ENCODE measurements at places on chromosomes 4 and X.

DNA sequence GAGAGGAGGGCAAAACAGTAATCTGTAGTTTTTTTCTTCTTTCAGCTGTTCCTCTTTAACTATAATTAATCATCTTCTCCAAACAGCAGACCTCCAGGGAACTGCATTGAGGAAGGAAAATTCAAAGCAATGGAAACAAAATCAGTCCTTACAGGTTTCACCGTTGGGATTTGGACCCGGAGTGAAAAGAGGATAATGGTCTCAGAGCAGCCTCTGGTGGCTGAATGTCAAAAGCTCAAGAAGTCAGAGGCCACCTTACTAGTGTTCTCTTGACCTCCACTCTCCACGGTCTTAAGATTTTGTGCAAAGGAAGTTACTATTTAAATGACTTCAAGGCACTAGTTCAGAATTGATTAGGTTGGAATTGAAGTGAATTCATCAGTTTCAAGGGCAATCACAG, 16.0 kb upstream of the MID1 start:
- no peak for DNase-seq

- peak; percentile 30 for DNase-seq
Measured at GRCh38 chrX:1205681-1206611, 6.5 kb downstream of the CRLF2 start.

- no peak for DNase-seq
Measured at GRCh38 chrX:124223524-124223923, 108.9 kb upstream of the TEX13D start.

- DNase-seq, result no peak
Measured at GRCh38 chrX:122026665-122027064, 979.3 kb downstream of the GLUD2 start.

DNA sequence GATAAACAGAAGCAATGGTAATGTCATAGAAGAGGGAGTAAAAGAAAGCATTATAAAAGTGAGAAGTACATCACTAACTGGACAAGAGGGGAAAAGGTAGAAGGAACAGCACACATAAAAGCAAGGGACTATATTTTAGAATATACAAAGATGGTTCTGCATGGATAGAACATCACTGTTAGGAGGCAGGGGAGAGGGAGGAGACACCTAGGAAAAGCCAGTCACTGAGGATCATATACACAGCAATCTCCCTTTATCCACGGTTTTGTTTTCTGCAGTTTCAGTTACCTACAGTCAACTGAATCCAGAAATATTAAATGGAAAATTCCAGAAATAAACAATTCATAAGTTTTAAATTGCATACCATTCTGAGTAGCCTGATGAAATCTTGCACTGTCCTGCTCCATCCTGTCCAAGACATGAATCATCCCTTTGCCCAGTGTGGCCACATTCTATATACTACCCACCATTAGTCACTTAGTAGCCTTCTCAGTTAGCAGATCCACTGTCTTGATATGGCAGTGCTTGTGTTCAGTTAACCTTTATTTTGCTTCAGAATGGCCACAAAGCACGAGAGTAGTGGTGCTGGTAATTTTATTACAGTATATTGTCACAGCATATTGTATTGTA, 74.2 kb downstream of the PPA2 start:
- DNase-seq, result no peak

- DNase-seq, result no peak
Measured at GRCh38 chr4:184471881-184472613, 2.3 kb downstream of the IRF2 start.

- no peak for DNase-seq
Measured at GRCh38 chr4:182062936-182063335, 180.3 kb upstream of the TENM3 start.

- DNase-seq, result no peak
Measured at GRCh38 chr4:123353656-123354055, 42.9 kb upstream of the SPRY1 start.

DNA sequence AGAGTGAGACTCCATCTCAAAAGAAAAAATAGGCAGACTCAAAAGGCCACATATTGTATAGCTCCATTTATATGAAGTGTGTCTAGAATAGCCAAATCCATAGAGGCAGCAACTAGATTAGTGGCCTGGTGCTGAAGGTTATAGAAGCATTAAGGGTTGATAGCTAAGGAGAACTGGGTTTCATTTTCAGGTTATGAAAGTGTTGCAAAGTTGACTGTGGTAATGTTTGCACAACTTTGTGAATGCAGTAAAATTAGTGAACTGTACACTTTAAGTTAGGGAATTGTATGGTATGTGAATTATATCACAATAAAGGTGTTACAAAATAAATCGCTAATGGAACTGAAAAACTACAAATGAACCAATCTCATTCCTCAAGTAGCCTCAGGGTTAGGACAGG, 28.3 kb downstream of the TXLNG start:
- no peak for DNase-seq

DNA sequence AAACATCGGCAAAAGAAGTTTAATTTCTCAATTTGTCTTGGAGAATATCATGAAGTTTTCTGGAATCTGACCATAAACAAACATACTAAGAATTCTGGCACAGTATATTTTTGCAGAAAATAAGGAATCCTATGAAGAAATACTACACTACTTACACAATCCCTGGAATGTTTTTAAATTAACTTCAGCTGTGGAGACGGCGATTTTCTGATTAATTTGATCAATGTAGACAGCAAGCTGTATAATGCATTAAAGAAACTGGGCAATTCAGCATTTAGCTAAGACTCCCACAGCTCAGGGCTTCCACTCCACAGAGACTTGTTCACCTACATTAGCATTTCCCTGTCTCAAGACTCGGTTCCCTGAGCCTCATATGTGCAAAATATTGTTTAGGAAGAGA, 12.2 kb downstream of the EGFL6 start:
- no peak for DNase-seq

DNA sequence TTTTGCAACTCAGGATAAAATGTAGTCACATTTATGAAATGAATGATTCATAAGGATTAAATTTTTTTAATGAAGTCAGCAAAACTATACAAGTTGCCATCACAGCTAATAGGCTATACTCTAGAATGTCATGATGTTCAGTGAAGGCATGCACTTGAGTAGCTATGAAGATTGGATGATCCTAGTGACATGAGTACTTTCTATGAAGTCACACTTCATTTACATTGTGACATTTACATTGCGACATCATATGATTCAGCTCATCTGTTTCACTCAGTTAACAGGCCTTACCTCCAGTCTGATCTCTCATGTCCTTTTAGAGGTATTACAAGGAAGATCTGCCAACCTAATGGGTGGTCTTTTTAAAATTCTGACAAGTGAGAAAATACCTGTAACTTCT, 82.7 kb upstream of the FGF13 start:
- DNase-seq, result no peak

DNA sequence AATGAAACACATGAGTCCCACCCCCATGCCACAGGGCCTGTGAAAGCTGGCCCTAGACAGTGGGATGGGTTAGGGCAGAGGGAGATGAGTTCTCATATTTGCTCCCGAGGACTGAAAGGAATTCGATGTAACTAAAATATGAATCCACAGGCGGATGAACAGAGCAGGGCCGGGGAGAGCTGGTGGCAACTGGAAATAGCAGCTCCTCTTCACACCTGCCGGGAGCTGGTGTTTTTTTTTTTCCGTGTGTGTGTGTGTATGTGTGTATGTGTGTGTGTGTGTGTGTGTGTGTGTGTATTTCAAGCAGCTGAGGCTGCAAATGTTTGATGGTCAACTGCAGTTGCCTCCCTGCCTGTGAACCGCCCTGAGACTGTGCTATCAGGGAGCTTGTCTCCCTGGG, 115.1 kb upstream of the PSAPL1 start:
- DNase-seq, result no peak

GRCh38 chr4:102625232-102625930, 124.2 kb downstream of the NFKB1 start:
- DNase-seq, result peak; percentile 48

DNA sequence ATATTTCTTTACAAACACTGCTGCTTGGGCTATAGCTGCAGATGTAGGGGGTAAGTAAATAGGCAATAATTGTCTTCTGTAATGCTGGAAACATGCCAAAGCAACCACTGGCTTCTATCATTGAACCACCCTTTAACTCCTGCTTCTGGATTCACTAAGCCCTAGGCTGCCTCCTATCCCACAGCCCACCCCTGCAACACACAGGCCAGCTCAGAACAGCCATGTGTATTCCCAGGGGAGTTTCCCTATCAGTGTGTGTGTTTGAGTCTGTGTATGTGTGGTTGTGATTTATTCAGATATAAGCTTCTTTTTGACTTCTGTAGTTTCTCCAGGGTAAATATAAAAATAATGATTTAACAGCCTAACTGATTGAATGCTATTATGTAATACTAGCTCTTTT, 291.3 kb downstream of the PCDH10 start:
- DNase-seq, result no peak

GRCh38 chr4:103754844-103755243, 35.1 kb upstream of the TACR3 start:
- no peak for DNase-seq

DNA sequence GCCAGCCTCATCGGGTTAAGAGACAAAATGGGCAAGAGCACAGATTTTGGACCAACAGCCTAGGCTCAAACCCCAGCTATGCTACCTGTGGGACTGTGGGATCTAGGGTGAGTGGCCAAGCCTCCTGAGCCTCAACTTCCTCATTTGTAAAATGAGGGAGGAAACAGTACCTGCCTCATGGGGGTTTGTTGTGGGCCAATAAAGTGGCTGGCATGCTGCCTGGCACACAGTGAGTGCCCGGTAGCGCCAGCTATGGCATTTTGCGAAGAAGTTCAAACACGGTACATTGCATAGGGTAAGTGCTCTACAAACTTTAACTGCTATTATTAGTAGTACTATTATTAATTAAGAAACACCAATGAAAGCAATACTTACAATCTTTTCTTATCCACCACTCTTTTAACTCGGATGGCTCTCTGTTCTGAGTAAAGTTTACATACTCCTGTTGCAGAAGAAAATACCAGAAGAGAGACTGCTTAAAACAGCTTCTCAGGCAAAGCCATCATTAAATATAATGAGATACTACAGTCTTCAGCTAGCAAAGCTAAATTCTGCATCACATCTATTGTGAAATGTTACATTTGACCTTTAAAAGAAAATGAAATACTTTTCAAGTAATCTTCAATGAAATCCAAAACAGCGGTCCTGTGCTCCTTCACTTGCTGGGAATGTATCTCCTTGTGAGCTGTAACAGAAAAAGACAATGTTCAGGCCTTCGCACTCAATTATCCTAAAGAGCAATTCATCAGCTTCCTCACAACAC, 70.1 kb downstream of the NSG1 start:
- no peak for DNase-seq

GRCh38 chrX:17030092-17030491, 83.6 kb downstream of the REPS2 start:
- DNase-seq, result no peak

DNA sequence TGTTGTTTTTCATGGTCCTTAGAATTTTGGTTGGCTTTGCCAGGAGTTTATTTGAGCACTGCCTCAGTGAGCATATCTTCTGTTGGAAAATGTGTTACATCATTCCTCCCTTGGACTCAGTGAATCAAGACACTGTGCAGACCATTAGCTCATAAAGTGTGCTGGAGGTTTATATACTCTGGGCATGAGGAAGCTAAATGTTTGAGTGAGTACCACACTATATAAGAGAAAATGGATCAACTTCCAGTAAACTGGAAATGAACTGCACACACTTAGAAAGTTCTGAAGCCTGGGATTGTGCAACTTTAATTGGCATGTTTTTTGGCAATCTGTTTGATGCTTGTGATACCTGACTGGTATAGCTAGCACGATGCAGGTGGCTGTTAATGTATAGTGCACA, 75.9 kb downstream of the LIMCH1 start:
- DNase-seq, result no peak

DNA sequence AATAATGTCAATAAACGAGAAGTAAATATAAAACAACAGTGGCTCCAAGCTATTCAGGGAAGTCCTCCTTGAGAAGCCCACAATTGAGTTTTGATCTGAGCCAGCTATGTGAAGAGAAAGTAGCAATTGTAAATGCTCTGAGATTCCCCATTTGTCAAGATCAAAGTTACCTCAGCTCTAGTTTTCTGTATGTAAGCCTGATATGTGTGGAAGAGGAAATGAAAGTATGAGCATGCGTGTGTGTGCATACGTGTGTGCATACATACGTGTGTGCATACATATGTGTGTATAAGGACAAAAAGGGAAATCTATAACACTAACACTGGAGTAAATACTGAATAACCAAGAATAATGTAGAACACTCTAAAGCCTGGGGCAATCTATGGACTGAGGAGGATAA, 130.3 kb downstream of the SCFD2 start:
- DNase-seq, result no peak

DNA sequence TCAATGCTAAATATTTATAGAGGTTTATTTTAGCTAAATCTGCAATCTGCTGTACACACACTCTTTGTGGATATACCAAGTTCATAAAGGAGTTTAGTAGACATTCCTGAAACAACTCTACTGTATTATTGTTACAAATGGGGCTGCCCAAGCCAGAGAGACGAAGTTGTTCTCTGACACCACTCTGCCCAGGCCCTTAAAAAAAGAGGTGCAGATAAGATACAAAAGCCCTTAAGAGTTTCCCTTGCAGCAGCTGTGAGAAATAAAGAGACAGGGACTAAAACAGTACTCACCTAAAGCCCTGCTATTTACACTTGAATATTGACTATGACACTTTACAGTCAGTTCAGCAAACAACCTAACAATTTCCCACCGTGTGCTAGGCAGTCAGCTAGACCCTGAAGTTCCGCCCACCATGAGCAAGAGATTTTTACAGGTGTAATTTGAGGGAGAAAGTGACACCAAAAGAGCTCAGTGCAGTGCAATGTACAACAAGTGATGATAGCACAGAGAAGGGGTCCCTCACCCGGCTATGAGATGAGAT, 191.7 kb downstream of the PRDM5 start:
- no peak for DNase-seq

DNA sequence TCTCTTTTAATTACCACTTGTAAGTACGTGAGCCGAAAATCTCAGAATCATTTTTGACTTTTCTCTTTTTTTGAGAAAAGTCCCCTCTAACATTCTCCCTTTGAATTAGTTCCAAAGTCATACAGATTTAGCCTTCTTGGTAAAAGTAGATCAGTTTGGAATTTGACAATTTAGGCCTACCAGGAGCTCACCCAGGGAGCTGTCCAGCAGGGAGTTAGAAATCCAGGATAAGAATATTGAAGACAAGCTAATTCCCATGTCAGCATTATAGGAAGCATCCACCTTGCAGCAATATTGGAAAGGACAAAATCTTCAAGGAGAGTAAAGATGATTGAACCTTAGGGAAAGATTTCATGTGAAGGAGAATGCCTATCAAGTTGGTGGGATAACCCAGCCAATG, 352.2 kb upstream of the CPEB2 start:
- DNase-seq, result no peak

GRCh38 chr4:86640469-86640868, 46.4 kb downstream of the PTPN13 start:
- no peak for DNase-seq

DNA sequence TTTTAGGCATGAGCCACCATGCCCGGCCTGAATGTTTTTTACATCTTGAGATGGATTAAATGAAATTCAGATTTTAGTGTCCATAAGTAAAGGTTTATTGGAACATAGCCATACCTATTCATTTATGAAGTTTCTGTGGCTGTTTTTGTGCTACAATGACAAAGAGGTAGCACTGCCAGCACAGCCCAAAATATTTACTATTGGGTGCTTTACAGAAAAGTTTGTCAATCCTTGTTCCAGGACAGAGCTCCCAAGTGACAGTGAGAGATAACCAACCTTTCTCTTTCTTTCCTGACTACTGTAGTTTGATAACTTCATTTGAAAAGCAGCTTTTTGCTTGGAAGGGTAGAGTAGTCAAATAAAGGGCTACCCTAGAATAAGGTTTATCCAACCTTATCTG, 116.2 kb downstream of the CAMK2D start:
- DNase-seq, result no peak
